ENCODE measurements at places on chromosomes 3 and 15. TPM values are rescaled to one million over a fixed set of nuclear protein-coding genes. Genes with fewer than 3 reads are reported as not detected.

Gene HYKK
- total RNA-seq = 2.6 TPM

Gene SLC7A14
- 1.3 TPM for total RNA-seq

Gene C2CD4A
- not detected for total RNA-seq

Gene TAGLN3
- total RNA-seq = 0.51 TPM

Gene SNTN
- total RNA-seq = not detected

Gene SPSB4
- not detected for total RNA-seq

Gene PEX5L
- total RNA-seq = 0.51 TPM

Gene PTPRG
- 64.5 TPM for total RNA-seq

Measured in fibroblast of lung (primary cell).